ENCODE measurements at places on chromosomes 16 and 17. TPM values are rescaled to one million over a fixed set of nuclear protein-coding genes. Genes with fewer than 3 reads are reported as not detected.

TP53TG3 gene
- total RNA-seq, result not detected

TMED6 gene
- 1.2 TPM for total RNA-seq

AURKB gene
- total RNA-seq, result 170 TPM

ADAD2 gene
- 0.63 TPM for total RNA-seq
